Ascending aorta (tissue), 2 donors: ENCODE measurements at places on chromosomes 11 and 22.

DNA sequence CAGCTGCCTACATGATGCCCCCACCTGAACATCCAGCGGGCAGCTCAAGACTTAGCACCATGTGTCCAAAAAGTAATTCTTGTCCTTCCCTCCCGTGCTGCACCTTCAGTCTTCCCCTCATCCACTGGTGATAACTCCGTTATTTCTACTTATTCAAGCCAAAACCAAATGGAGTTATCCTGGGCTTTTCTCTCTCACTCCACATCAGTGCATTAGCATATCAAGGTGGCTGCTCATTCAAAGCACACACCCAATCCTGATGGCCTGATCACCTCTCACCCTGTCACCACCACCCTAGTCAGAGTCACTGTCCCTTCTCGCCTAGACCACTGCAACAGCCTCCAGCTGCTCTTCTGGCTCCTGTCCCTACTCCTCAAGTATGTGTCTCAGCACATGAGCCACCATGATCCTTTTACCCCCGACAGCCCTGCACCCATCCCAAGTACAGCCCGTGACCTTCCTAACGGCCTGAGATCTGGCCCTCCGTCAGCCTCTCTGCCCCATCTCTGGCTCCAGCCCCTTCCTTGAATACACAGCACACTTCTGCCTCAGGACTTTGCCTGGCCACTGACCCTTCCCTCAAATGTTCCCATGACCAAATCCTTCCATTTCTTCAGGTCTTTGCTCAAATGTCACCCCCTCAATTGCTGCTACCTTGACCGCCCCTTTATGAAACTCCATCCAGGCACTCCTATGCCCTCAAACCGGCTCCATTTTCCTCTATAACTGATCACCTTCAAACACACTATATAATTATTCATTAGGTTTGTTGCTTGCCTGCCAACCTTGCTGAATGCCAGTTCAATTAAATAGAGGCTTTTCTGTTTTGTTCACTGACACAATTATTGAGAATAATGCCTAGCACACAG, 19.7 kb upstream of the SLC25A1 start:
- H3K4me1 ChIP-seq, result no peaks in the 10 kb centered on the region
- no peak overlapping the region for H3K27ac ChIP-seq
- DNase-seq, result no peak
- H3K4me3 ChIP-seq, result no peak overlapping the region
- peaks cover 3% of the 10 kb centered on the region for H3K36me3 ChIP-seq

DNA sequence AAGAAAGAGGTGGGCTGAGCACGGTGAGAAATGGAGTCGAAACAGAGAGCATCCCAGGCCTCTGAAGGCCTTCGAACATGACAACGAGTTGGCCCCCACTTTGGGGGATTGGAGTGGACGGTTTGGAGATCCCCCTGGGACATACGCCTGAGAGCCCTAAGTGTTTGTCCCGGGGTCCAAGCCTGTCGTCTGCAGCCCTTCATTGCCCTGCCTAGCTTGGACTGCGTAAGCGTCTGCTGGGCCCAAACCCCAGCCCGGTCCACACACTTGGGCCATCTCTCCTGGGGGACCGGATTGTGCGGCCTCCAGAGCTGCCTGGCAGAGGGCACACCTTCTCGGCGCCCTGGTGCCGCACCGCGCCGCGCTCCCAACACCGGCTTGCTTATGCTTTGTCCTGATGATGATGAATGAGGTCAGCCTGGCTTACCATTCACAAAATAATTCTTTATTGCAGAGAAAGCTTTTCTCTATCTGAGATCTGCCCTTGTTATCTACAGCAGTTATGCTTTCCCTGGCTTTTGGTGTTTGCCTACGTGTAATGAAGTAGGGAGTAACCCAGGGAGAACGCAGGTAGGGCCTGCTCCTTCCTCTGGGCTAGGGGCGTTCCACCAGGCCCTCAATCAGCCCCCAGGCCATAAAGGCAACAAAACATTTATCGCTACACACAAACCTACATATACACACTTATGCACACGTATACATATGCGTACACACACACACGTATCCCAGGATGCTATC, 85.9 kb upstream of the PPARA start:
- H3K4me3 ChIP-seq, result peak overlapping the region; percentile 24
- DNase-seq, result peak; percentile 7
- no peaks in the 10 kb centered on the region for H3K27me3 ChIP-seq
- peaks cover 28% of the 10 kb centered on the region for H3K4me1 ChIP-seq
- peaks cover 5% of the 10 kb centered on the region for H3K36me3 ChIP-seq
- H3K27ac ChIP-seq, result peak overlapping the region; percentile 99

GRCh38 chr11:8229299-8230177, 34.1 kb downstream of the LMO1 start:
- H3K4me3 ChIP-seq, result no peak overlapping the region
- H3K27ac ChIP-seq, result no peak overlapping the region
- no peaks in the 10 kb centered on the region for H3K36me3 ChIP-seq
- H3K27me3 ChIP-seq, result no peaks in the 10 kb centered on the region
- no peak for DNase-seq

DNA sequence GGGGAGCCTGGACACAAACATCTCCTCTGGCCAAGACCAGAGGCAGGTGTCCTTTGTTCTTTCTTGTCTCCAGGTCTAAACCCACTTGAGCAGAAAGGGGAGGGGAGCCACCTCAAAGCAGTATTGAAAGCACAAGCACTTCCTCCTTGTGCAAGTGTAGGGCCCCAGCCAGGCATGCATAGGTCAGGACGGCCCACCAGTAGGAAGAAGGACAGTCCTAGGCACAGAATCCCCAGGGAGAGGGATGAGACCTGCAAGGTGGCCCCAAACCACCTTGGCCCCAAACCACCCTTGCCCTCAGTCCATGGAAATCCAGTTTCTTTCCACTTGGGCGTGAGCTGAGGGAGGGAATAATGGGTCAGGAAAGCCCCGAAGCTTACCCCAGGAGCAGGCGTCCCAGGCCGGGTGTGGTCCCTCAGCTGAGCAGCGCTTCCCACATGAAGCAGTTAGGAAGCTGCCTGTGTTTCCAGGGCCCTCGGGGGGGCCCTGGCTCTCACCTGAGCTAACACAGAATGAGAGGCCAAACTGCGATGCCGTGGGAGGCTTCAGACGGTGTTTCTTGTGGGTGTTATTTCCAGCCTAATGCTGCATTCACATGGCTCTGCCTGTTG, 20.4 kb upstream of the IGSF9B start:
- H3K27me3 ChIP-seq, result no peaks in the 10 kb centered on the region
- H3K4me1 ChIP-seq, result no peaks in the 10 kb centered on the region
- H3K27ac ChIP-seq, result no peak overlapping the region

GRCh38 chr22:37511395-37512104, 7.7 kb downstream of the CARD10 start:
- H3K27me3 ChIP-seq, result no peaks in the 10 kb centered on the region
- no peak overlapping the region for H3K27ac ChIP-seq
- H3K4me3 ChIP-seq, result no peak overlapping the region
- no peak for DNase-seq
- H3K36me3 ChIP-seq, result no peaks in the 10 kb centered on the region

- H3K27ac ChIP-seq, result no peak overlapping the region
- peaks cover 9% of the 10 kb centered on the region for H3K4me1 ChIP-seq
- peaks cover 17% of the 10 kb centered on the region for H3K36me3 ChIP-seq
- H3K27me3 ChIP-seq, result no peaks in the 10 kb centered on the region
- no peak for DNase-seq
Measured at GRCh38 chr22:24128021-24128420, 53.3 kb upstream of the SUSD2 start.

- H3K27ac ChIP-seq, result no peak overlapping the region
- H3K27me3 ChIP-seq, result no peaks in the 10 kb centered on the region
- H3K36me3 ChIP-seq, result no peaks in the 10 kb centered on the region
- H3K4me3 ChIP-seq, result no peak overlapping the region
Measured at GRCh38 chr22:17767233-17768065, 6.8 kb downstream of the BID start.

DNA sequence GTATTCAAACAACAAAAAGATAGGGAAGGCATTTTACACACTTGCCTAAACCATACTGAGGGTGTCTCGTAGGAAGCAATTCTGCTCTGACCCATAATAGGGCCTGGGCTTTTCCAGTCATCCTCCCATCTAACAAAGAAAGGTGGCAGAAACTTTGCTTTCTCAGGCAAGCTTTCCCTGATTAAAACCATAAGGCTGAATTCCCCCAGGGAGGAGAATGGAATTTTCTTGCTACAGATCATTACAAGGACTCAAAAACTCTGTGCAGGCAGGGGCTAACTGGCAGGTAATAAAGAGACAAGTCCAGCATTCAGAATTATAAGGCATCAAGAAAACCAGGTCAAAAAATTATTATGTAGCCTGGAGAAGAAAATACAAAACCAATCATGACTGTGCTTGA, 90.4 kb downstream of the RBFOX2 start:
- H3K27ac ChIP-seq, result no peak overlapping the region
- no peak for DNase-seq
- no peaks in the 10 kb centered on the region for H3K36me3 ChIP-seq

GRCh38 chr22:23749841-23750301, 1.0 kb downstream of the ZNF70 start:
- no peak for DNase-seq
- H3K4me1 ChIP-seq, result no peaks in the 10 kb centered on the region
- peaks cover 4% of the 10 kb centered on the region for H3K36me3 ChIP-seq
- H3K27me3 ChIP-seq, result no peaks in the 10 kb centered on the region

DNA sequence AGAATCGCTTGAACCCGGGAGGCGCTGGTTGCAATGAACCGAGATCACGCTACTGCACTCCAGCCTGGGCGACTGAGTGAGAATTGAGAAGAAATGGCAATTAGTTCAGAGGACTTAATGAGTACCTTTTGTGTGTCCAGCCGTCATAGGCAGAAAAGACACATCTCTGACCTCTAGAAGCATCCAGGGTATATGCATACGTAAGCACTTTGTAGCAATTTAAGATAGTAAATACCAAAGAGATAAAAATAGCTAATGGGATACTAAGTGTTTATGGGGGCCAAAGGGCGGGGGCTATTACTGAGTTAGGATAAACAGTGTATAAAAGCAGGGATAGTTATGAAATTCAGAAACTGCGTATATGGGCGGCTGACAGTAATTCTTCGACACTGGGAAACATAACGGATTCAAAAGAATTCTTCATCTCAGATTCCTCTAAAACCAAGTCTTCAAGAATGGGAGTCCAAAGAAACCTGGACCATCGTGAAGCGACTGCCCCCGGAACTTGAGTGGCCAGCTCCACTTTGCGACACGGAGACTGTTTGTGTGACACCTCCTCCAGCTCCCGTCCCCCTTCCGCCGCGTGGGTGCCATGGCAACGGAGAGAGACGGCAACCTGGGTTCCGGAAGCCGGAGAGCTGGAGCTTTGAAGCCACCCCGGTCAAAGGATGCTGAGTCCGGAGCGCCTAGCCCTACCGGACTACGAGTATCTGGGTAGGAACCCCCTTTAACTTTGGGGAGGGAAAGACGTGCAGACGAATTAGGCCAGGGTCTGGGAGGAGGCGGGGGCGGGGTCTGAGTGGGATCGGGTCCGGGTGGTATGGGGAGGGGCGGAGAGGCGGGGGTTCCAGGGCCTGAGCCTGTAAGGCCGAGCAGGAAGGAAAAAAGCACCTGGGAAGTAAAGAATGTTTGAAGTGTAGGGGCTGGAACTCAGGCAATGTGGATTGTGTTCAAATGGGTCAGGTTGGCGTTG, at the start of gene CSTPP1:
Gene CSTPP1, plus strand, starts transcription at position 624 of the 973 bp plus-strand sequence. Its CDS starts 45 bp downstream, at position 669.
- H3K4me3 ChIP-seq, result peak within 1 kb of the TSS; percentile 91
- no peaks in the 10 kb centered on the region for H3K4me1 ChIP-seq
- no peaks in the 10 kb centered on the region for H3K27me3 ChIP-seq
- no peaks in the 10 kb centered on the region for H3K36me3 ChIP-seq
- peak; percentile 95 for DNase-seq
- H3K27ac ChIP-seq, result no peak within 1 kb of the TSS

DNA sequence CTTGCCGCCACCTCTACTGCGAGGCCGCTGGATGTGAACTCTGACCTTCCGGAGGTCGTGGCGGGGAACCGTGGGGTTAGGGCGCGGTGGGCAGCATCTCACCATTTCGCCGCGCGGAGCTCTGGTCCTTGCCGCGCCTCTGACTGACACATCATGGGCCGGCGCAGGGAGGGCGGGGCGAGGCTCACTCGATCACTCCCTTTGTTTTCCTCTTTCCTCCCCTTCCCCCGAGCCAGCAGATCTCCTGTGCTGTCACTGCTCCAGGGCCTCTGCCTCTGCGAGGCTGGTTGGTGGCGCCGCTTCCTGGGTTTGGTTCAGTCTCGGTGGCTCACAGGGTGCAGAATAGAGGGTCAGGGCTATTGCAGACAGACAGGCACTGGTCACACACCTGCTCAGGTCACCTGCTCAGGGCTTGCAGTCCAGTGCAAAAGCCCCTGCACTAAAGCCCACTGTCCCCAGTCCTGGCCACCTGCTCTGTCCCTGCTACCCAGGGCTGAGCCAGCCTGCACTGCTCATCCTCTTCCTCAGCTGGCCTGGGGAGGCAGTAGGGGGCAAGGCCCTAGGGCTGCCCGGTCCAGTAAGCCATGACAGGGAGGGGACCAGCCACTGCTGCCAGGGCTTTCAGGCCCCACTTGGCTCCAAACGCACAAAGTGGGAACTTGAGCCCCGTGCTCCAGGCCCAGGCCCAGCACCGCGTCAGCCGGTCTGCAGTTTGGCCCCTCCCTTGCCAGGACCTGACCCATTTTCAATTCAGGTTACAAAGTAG, 36.2 kb downstream of the PISD start:
- no peaks in the 10 kb centered on the region for H3K27me3 ChIP-seq
- no peak for DNase-seq
- H3K36me3 ChIP-seq, result peaks cover 15% of the 10 kb centered on the region

GRCh38 chr11:113243696-113244095, 70.7 kb upstream of the TTC12 start:
- no peaks in the 10 kb centered on the region for H3K36me3 ChIP-seq
- no peak overlapping the region for H3K4me3 ChIP-seq
- no peak for DNase-seq
- H3K4me1 ChIP-seq, result no peaks in the 10 kb centered on the region

GRCh38 chr22:39182478-39183030, 30.1 kb upstream of the CBX7 start:
- H3K36me3 ChIP-seq, result no peaks in the 10 kb centered on the region
- DNase-seq, result no peak
- H3K4me1 ChIP-seq, result no peaks in the 10 kb centered on the region

DNA sequence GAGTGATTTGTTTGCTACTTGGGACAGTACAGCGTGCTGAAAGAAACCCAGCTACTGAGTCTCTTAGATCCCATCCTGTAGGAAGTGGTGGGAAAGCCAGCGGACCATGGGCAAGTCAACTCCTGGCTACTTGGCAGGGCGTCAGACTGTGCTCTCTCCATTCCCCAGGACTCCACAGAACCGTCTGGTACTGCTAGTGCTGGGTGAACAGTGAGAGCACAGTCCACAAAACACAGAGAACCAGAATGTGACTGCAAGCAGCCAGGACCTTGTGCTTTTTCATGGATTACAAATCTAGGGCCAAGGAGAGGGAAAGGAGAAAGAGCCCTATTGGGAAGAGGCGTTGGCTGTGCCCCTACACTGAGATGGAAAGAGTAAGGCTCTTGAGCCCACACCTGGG, 10.2 kb downstream of the BID start:
- no peak overlapping the region for H3K27ac ChIP-seq
- no peaks in the 10 kb centered on the region for H3K27me3 ChIP-seq
- no peak for DNase-seq
- H3K4me3 ChIP-seq, result no peak overlapping the region

DNA sequence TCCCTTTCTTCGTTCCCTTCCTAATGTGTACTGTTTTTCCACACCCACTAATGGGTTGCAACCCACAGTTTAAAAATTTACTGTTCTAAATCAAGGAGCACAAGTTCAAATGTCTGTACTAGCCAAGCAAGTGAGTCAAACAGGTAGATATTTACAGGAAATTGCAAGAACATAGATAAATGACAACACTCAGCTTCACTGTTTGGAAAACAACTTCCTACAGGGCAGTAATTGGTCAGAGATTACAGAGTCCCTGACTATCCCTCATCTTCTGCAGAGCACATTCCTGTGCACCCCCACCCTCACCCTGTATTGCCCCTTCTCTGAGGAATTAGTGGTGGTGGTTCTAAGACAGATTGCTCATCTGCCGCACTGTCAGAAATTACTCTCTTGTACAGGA, 1.9 kb downstream of the SERPING1 start:
- peak overlapping the region; percentile 72 for H3K4me3 ChIP-seq
- no peak for DNase-seq
- H3K36me3 ChIP-seq, result peaks cover 10% of the 10 kb centered on the region
- H3K4me1 ChIP-seq, result peaks cover 9% of the 10 kb centered on the region
